ENCODE measurements at places on chromosomes 5 and 9. TPM values are rescaled to one million over a fixed set of nuclear protein-coding genes. Genes with fewer than 3 reads are reported as not detected.

- no peak for DNase-seq
These were observed 29.5 kb downstream of the SURF6 start for GRCh38 chr9:133306242-133307204.

DNA sequence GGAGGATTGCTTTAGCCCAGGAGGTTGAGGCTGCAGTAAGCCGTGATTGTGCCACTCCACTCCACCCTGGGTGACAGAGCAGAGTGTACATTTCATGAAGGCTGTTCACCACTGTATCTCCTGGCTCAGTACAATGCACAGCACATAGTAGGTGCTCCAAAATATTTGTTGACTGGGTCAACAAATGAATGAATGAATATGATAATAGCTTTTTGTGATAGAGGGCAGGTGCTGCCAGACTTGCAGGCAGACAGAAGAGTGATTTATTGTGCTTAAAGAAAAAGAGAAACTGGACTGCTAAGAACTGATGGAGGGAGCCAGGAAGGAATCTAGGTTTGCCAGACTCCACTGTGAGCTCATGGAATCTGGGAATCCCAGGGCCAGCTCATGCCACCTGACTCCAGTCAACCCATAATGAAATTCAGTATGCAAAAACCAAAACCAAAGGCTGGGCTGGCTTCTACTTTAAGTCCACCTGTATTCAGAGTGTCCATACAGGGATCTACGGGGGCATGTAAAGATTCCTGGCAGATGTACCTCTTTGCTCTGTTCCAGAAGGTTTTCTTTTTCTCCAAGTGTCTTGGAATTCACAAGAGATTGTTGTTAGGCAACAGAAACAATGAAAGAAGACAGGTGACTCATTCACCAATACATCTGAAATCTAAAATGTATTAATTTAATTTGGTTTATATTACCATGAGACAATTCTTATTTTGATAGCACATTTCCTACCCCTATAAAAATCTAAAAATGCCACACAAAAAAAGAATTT, 15.5 kb upstream of the CTNNA1 start:
- DNase-seq, result no peak

GRCh38 chr9:113310538-113310937, 7.4 kb upstream of the RNF183 start:
- DNase-seq, result no peak

MIGA2 gene
- 50.9 TPM for total RNA-seq

NUTM2F gene
- not detected for total RNA-seq

IRX4 gene
- not detected for total RNA-seq
